ENCODE measurements at places on chromosomes 5 and 9.

DNA sequence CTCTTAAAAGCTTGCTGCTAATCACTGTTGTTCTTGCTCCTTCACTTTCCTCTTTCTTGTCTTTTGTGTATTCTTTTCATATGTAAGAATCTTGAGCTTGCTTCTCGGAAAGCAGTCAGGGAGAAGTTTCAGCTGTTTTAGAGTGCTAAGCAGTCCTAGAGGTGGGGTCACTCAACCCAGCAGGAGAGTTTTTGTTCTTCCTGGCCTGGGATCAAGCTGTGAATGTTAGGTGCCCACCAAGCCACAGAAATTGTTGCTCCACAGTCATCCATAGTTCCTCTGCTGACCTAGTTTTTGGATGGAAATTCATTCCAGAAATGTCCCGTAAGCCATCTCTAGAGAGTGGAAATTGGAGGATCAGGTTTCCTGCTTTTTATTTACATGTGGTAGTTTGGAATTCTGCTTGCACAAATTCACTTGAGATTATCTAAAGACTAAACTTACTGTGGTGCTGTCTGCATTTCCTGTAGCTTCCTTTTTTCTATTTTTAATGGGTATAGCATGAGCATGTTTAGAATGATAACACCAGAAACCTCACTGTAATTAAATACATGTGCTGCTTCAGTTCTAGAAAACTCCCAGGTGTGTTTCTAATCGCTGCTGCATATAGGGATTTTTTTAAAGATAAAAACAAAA, 108.7 kb downstream of the MAST4 start:
- DNase-seq: no peak

DNA sequence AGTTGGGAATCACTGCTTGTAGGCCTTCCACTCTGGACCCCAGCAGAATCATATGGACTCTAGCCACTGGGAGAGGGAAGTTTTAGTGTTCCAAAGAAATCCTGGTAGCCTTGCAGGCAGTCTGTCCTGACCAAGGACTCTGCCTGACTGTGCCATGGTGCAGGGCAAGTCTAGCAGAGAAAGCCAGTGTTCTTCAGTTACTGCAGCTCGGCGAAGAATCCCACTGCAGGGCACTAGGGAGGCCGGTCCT, 20.3 kb upstream of the MATR3 start:
- no peak for DNase-seq

DNA sequence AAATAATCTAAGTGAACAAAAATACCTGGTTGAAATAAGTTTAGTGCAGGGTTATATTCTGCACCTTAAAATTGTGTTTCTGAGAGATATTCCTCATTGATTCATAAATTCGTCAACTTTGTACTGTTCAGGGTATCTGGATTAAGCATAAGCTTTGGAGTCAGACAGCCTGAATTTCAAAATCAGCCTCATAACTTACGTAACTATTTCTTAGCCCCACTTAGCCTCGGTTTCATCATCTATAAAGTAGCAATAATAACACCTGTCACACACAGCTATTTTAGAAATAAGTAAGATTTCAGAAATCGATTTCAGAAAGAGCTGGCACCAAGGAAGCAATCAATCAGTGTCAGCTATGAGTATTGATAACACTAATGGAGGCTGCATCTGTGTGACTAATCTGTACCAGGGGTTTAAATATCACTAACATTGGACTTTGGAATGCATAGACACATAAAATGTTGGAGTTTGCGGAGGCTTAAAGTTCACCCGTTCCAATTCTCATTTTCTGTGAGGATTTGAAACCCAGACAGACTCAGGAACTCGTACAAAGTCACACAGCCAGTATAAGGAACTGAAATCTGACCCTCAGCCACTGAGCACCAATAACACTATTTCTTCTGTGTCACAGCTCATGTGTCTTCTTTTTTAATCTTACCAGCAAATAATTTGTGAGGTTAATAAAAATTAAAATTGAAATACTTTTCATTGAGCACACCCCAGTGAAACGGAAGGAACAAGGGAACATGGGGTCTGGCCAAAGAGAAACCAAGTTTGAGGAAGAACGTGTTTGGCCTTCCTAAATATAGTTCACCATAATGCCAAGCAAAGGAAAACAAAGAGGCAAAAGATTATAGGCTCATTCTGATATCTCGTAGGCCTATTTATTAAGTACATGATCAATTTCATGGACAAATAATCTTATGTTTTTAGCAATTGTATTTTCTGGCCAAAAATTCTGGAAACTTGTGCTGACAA, 194.4 kb upstream of the PTGER4 start:
- DNase-seq: no peak

- no peak for DNase-seq
Observed at GRCh38 chr9:18921366-18922075, 111.5 kb downstream of the SAXO1 start.

DNA sequence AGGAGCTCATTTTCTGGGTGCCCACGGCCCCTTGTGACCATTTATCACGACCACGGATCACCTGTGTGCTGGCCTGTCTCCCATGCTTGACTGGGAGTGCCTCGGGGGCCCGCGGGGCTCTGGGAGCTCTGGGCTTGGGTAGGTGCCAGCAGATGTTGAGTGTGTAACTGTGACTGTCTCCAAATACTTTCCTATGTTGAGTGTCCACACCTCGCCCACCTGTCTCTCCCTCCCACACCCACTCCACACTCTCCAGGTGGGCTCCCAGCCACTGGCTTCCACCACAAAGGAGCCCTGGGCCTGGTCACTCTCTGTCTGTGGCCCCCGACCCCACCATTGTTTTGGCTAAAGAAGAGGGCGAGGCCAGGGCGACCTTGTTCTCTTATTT, 196.4 kb downstream of the CDK5RAP2 start:
- DNase-seq: no peak

DNA sequence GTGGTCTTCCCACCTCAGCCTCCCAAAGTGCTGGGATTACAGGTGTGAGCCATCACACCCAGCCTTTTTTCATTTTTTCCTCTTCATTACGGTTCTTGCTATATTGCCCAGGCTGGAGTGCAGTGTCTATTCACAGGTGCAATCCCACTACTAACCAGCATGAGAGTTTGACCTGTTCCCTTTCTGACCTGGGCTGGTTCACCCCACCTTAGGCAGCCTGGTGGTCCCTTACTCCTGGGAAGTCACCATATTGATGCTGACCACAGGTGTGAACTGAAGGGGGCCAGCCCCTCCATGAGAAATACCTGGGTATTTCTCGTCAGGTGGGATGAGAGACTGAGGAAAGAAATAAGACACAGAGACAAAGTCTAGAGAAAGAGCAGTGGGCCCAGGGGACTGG, 2.4 kb downstream of the PDE6A start:
- DNase-seq: no peak

DNA sequence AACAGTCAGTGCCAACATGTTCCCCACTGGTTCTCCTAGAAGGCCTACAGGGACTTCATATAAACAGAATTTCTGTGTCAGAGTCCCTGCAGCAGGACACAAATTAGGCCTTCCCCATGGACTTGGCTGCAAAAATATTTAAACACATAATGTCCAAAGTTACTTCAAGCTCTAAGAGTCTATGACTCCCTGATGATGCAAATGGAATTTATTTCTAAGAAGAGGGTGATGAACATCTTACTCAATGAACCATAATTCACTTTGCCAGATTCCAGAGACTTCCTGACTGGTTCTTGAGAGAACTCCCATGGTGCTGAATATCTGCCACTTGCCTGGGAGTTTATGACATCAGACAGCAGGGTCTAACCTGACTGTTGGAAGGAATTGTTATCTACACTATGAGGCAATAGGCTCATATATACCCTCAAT, 32.7 kb upstream of the ADRA1B start:
- DNase-seq: no peak

GRCh38 chr5:159905496-159905895, 10.8 kb upstream of the ADRA1B start:
- no peak for DNase-seq

- no peak for DNase-seq
Observed at GRCh38 chr5:62450259-62450658, 37.7 kb downstream of the IPO11 start.

- DNase-seq: no peak
Observed at GRCh38 chr9:21840647-21841046, 38.2 kb downstream of the MTAP start.

DNA sequence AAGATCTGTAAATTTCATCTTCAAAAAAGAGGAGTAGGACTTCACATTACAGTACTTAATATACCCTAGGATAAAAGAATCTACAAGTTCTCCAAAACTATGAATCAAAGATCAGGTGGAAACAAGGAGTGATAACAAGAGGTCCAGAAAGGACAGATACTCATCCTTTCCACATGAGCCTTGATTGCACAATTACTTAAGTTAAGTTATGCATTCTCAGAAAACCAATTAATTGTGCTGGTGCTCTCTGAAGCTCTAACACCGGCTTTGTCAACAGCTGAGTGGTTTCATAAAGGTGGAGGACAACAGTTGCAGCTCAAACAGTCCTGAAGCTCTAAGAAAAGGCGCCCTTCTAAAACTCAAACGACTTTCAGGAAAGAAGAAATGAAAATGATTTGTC, 251.9 kb downstream of the BNC2 start:
- no peak for DNase-seq

- no peak for DNase-seq
Observed at GRCh38 chr5:167312225-167312624, 979.2 kb upstream of the WWC1 start.

DNA sequence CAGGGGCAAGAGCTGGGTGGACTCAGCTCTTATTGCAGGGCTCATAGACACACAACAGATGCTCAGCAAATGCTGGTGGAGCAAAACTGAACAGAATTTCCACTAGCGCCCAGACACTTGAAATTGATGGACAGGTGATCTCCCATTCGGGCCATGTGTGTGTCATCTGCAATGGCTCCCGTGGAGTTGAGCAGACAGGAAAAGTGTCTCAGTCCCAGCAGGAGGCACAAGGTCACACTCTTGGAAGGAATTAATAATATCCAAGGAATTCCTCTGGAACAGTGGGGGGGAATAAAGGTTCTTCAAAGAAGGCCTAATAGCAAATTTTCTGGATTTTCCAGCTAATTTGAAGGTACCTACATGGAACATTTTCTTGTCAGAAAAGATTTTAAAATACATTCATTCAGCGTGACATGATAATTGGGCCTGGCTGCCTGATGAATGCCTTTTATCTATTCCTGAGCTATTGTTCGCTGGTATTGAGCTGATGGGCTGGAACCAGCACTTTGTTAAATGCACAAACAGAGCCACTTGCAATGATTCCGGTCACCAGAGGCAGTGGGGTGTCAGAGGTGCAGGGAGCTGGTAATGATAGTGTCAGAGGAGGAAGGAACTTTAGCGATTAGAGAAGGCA, 31.5 kb upstream of the ALDH1B1 start:
- no peak for DNase-seq

GRCh38 chr9:33438926-33439680, 8.3 kb downstream of the AQP3 start:
- DNase-seq: no peak

GRCh38 chr5:140575309-140575708, 10.7 kb downstream of the SLC35A4 start:
- no peak for DNase-seq

- no peak for DNase-seq
Observed at GRCh38 chr5:518721-519120, 5.5 kb downstream of the SLC9A3 start.

GRCh38 chr9:134488331-134489280, 153.0 kb upstream of the COL5A1 start:
- no peak for DNase-seq

DNA sequence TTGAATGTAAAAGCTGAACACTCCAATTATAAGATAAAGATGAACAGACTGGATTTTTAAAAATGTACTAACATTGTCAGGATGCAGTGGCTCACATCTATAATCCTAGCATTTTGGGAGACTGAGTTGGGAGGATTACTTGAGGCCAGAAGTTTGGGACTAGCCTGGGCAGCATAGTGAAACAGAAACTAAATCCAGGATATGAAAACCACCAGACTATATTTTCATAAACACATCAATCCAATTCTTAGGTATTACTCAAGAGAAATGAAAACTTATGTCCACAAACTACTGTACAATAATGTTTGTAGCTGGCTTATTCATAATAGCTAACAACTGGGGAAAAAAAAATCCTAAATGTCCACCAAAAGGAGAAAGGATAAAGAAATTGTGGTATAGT, 26.8 kb upstream of the NAA35 start:
- DNase-seq: no peak

- DNase-seq: no peak
Observed at GRCh38 chr9:90818279-90818678, 16.7 kb downstream of the SYK start.

Data from effector memory CD4-positive, alpha-beta T cell (primary cell).